ELF-1 (cell line): ENCODE measurements at places on chromosomes 12 and 14.

- no peak for DNase-seq
These were observed 24.4 kb downstream of the AK7 start for GRCh38 chr14:96416292-96416691.

- DNase-seq, result no peak
These were observed 368.6 kb upstream of the USP15 start for GRCh38 chr12:61891632-61892031.

- DNase-seq, result no peak
These were observed 144.4 kb downstream of the AKAP6 start for GRCh38 chr14:32473464-32473855.

DNA sequence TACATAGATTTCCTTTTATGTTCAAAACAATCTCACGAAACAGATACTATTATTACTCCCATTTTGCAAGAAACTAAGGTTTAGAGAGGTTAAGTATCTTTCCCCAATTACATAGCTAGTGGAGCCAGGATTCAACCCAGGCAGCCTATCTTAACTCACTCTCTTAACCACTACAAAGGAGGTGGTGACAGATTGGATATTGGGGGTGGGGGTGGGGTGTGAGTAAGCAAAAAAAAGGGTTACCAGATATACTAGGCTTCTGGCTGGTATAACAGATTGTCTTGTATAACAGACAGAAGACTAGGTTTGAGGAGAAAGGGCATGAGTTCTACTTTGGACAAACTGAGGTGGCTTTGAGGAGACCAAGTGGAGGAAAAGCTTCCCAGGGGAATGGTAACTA is 2.1 kb downstream of the GMFB start:
- DNase-seq, result no peak

- no peak for DNase-seq
These were observed 335.9 kb downstream of the ALG10 start for GRCh38 chr12:34358198-34358597.

GRCh38 chr12:121295116-121295745 is 1.3 kb downstream of the CAMKK2 start:
- DNase-seq, result no peak

GRCh38 chr12:608921-609320 is 54.3 kb downstream of the NINJ2 start:
- no peak for DNase-seq

- DNase-seq, result no peak
These were observed 101.6 kb downstream of the SOX5 start for GRCh38 chr12:23847857-23848256.

GRCh38 chr12:118055144-118055557 is 5.8 kb downstream of the WSB2 start:
- DNase-seq, result peak; percentile 76

GRCh38 chr14:95402176-95402575 is 82.5 kb upstream of the CLMN start:
- DNase-seq, result no peak

DNA sequence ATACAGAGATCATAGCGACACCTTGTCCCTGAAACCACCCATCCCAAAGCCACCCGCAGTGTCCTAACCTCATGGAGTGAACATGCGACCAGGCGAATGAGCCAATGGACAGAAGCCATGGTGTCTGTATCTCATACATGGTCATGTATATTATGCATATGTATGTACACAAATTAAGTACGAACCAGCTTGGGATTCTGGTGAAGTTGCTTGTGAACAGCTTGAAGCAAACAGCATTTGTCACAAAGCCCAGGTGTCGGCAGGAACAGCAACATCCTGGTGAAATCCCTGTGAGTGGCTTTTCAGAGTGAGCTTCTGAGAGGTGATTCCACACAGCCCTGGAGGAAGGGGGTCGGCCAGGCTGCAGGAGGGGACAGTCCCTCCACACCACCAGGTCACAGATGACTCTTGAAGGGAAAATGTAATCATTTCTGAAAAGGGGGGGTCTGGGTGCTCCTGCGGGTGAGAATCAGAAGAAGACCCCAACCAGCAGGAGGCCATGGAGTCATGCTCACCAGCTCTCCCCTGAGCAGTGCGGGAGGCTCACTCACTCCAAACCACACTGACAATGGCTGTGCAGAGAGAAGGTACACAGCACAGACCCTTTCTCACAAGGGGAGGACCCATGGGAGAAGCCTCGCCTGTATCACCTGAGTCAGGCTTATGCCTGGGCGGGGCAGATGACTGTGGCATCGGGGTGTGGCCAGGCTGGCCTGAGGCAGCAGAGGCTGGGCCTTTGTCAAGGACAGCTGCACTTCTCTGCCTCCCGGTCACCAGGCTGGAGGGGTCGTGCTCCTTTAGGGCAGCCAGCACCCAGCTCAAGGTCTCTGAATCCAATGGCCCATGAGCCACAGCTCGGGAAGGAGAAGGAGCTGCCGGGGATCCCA is 14.3 kb downstream of the CHGA start:
- no peak for DNase-seq

- no peak for DNase-seq
These were observed 18.9 kb downstream of the BCAT1 start for GRCh38 chr12:24929953-24930352.

- no peak for DNase-seq
These were observed 77.0 kb upstream of the FOXN3 start for GRCh38 chr14:89493877-89494634.
